ENCODE measurements at places on chromosomes 7 and 10.

GRCh38 chr10:84333864-84334451 is 5.6 kb downstream of the CCSER2 start:
- peak; percentile 26 for DNase-seq

- DNase-seq = no peak
Observed at GRCh38 chr7:49706106-49706505, 67.3 kb upstream of the VWC2 start.

- no peak for DNase-seq
Observed at GRCh38 chr7:103094102-103094501, 19.2 kb downstream of the ARMC10 start.

DNA sequence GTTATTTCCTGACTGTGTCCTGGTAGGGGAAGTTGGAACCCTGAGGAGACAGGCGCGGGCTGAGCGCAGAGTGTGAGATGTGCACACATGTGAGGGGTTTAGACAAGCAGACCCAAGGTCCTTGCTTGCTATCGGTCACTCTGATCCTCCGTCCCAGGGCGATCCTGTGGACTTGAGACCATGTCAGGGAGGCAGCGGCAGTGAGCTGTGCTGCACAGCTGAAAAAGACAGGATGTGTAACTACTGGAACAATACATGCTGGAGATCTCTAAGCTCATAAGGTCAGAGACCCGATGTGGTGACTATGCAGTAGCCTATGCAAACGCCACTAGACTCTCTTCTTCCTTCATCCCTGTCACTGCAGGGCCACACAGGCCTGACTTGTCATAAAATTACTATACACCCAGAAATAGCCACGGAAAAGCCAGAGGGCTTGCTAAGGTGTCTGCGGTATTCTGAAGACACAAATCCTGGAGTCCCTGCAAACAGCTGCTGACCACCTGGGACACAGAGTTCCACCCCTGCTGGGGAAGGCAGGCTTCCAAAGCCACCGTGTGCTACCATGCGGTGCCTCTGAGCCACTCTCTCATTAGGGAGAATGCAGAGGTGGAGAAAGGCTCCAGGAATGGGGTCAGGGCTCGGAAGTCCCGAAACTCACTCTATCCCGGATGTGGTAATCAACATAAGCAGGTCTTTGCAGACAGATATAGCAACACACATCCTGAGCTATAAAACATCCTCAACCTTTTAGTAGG is 91.1 kb upstream of the DDC start:
- DNase-seq = no peak

DNA sequence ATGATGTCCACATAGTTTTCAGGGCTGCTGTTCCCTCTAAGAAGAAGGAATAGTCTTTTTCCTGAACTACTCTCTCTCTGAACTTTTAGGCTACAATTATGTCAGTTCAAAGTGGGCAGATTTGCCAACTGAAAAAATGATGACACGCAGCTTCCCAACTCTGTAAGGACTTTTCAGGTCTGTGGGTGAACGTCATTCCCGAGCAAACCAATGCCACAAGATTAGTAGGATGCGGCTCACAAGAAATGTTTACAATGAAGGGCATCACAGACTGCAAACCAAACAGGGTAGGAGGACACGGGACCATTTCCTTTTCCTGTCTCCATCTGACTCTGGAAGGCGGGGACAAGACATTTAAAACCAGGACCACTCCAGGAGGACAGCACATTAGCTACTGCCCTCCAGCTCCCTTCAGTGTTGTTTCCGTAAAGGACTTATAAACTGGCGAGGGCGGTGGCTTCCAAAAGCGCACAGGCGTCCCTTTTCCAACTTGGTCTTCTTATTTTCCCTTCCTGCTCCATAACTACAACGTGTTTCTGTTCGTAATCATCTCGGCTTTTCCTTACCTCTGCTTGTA is 539 bp upstream of the MKLN1 start:
- DNase-seq = peak; percentile 54

GRCh38 chr7:34163956-34164355 is 258.6 kb downstream of the BMPER start:
- DNase-seq = no peak

GRCh38 chr10:61609701-61610100 is 53.0 kb upstream of the CABCOCO1 start:
- DNase-seq = no peak
